D721Med (cell line): ENCODE measurements at places on chromosomes 2 and 18.

- no peak for DNase-seq
Observed at GRCh38 chr2:219417374-219417773, 803 bp upstream of the DES start.

GRCh38 chr2:190974629-190975361, 39.2 kb downstream of the STAT1 start:
- no peak for DNase-seq

DNA sequence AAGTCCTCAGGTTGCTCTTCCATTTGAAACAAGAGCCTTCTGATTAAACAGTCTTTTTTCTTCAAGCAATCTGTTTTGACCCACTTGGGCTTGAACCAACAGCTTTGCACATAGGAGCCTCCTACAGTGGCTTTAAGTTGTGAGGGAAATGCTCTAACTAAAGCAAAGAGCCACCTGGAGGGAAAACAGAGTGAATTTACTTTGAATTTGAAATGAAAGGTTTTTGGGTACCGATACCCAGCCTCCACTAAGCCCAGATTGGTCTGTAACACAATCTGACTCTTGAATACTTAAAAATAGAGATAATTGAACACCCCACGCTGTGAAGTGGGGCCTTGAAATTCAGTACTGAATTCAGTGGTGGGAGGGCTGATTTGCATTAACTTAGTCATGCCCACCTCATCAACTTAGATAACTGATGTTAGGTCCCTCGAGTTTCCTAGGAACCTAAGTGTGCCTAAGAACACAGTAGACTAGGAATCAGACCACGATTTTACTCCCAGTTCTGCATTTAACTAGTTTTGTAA, 56.3 kb upstream of the ACVR1C start:
- no peak for DNase-seq

GRCh38 chr18:5600378-5601071, 56.7 kb upstream of the EPB41L3 start:
- DNase-seq, result no peak

- DNase-seq, result no peak
Observed at GRCh38 chr2:205496370-205496769, 185.9 kb upstream of the NRP2 start.

- DNase-seq, result no peak
Observed at GRCh38 chr2:239669899-239670460, 269.2 kb upstream of the HDAC4 start.

- DNase-seq, result no peak
Observed at GRCh38 chr2:80338794-80339193, 34.2 kb upstream of the LRRTM1 start.

- no peak for DNase-seq
Observed at GRCh38 chr18:24582771-24583170, 122.3 kb downstream of the HRH4 start.

- DNase-seq, result peak; percentile 8
Observed at GRCh38 chr2:240466579-240467148, 31.2 kb downstream of the GPC1 start.

DNA sequence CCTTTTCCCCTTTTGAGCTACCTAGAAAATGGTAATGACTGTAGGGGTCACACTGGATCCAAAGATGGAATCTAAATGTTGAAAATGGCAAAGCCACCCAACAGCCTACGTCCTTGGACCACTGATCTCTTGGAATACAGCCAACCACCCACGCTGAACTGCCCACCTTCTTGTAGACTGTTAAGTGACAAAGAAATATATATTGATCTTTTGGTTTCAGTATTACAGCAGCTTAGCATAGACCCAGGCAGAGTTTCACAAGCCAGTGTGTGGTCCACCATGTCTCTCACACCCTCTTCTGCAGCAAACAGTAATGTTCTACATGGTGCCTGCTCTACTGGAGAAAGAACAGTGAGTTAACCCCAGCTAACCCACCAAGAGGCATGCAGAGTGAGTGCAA, 20.2 kb downstream of the CACNB4 start:
- DNase-seq, result no peak

DNA sequence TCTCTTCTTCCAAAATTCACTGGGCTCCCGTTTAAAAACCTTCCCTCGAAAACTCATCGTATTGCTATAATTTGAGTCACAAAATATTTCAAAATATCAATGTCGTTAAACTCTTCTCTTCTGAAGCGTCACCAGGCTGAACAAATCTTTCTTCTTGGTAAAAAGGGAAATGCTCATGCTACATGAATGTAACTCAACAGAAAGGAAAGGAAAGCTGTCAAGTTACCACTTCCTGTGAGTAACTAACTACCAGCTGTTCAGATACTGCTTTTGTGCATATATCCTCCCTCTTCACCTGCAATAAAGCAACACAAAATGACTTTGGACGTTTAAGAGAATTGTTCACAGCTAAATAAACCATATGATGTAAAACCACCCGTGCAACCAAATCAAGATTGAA, 95.4 kb downstream of the DOCK10 start:
- no peak for DNase-seq

DNA sequence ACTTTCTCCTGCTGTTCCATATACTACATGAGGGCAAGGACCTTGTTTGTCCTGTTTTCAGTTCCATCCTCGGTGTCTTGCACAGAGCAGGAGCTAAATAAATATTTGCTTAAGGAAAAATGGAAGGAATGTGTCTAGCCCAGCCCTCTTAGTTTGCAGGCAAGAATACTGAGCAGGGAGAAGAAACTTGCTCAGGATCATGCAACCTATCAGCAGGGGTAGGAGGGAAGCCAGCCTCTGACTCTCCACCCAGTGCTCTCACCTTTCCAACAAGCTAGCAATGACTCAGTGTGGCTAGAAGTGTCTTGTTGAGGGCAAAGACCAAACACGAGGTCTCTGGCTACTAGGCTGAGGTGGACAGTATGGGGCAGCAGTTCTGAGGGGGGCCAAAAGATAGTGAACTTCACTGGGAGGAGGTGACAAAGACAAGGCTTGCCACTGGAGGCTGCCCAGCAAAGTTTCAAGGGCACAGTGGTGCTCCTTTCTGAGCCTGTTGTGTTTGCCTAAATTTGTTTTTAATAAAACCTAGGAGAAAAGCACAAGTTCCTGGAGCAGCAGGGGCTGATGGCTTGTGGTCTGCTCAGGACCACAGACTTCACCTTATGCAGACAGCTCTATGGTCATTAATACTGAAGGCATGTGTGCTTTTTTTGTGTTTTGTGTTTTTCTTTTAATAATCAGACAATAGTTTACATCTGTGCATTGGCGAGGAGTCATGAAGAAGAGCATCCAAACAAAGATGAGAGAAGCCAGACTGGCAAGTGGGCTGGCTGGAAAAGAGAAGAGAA, 49.1 kb upstream of the CTAGE1 start:
- no peak for DNase-seq

DNA sequence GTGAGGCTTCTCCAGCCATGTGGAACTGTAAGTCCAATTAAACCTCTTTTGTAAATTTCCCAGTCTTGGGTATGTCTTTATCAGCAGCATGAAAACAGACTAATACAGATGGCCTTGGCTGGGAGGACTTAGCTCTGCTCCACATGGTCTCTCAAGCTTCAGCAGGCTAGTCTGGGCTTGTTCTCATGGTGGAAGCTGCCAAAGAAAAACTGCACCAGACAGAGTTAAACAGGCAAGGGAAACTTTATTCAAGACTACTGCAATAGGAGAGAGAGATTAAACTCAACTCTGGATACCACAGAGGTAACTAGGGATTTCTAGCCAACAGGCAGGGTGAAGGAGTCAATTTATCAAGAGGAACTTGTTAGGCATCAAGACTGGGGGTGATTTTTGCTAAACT, 142.1 kb downstream of the CABLES1 start:
- DNase-seq, result no peak

DNA sequence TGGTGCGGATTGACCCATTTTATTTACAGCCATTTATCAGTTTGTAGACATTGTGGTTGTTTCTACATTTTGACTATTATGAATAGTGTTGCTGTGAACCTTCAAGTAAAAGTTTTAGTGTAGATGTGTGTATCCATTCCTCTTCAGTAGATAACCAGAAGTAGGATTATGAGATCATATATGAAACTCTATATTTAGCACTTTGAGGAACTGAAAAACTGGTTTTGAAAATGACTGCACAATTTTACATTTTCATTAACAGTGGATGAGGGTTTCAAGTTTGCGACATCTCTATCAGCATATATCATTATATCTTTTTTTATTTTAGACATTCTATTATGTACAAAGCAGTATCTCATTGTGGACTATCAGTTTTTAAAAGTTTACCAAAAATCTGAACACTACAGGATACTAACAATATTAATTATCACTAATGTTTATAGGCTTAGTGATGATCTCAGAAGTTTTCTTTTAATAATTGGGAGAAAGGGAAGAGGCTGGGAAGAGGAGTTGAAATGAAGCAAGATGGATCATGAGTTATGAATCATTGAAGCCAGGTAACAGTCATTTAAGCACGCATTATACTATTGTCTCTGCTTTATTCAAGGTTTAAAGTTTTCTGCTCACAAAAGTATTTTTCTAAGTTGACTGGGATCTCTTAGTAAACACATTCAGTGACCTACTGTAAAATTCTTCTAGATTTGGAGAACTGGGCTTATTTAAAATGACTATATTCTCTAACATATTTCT, 329.0 kb upstream of the LRATD1 start:
- no peak for DNase-seq

- DNase-seq, result no peak
Observed at GRCh38 chr18:11520536-11520935, 88.9 kb upstream of the SLC35G4 start.

- no peak for DNase-seq
Observed at GRCh38 chr2:190267302-190267701, 52.3 kb downstream of the HIBCH start.

GRCh38 chr18:22639026-22639463, 221.3 kb upstream of the CTAGE1 start:
- no peak for DNase-seq

DNA sequence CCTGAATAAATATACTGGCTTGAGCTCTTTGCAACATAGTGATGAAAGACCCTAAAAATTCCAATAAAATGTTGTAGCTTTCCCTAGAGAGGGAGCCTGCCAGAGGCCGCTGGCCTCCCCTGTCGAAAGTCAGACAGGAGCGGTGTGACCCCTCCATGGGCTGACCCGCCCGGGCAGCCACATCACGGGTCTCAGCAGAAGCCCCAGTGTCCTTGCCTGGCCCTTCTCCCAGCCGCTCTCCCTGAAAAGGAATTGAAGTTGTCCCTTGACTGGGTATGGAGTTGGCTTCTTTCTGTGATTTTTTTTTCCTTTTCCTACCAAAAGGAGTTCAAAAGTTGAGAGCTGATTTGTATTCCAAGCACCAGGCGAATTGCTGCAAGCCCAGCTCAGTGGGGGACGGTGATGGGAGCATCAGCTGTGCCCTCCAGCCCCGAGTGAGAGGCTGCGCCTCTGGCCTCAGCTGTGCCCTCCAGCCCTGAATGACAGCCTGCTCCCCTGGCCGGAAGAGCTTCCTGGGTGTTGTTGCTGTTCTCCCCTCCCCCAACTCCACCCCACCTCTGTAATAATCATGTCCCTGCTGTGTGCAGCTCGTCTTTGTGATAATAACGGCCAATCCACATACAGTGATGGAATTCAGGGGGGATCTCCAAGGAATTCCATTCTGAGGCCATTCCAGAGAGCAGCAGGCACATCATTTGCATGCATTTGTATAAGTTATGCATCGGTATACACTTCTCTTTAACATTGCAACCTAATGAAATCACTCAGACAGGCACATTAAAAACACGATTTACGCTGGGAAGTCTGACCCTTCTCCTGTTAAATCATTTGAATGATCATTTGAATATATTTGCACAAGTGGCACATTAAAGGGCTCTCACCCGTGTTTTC, 501.0 kb downstream of the EIPR1 start:
- DNase-seq, result no peak

DNA sequence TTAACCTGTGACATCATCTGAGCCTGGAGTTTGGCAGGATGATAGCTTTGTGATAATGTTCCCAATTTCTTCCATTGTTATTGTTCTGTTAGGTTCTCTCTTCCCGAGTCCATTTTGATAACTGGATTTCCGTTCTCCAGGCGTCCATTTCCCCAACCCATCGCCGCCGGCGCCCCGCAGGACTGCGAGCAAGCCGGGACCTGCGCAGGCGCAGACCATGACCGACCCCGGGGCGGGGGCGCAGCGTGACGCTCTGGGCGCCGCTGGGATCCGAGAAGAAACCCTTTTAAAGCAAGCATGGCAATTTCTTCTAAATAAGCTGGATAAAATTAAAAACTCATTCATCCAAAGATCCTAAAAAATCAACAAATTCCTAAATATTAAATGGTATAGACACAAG, at the start of gene SLC25A52:
Gene SLC25A52 (minus strand): TSS at position 186 of the 400 bp plus-strand sequence. CDS start 219 bp downstream, outside the sequence.
- DNase-seq, result no peak

DNA sequence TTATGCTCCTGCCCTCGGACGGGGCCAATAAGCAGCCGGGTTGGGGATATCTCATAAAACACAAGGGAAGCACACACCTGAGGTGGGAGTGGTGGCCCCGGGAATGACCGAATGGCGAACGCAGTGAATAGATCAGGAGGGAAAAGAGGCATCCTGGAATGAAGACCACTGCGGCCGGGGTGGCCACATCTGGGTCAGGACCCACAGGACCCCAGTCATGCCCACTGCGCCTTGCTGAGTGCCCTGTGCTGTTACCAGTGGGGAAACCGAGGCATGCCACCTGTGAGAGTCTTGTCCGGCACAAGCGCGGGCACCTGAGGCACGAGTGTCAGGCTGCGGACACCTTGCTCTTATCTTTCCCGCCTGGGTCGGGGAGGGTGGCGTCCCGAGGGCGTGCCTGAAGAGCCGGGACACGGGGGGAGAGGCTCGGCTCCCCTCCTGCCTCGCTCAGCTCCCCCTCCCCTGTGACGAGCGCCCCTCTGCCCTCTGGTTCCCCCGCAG, 1.6 kb downstream of the PDCD1 start:
- DNase-seq, result no peak

DNA sequence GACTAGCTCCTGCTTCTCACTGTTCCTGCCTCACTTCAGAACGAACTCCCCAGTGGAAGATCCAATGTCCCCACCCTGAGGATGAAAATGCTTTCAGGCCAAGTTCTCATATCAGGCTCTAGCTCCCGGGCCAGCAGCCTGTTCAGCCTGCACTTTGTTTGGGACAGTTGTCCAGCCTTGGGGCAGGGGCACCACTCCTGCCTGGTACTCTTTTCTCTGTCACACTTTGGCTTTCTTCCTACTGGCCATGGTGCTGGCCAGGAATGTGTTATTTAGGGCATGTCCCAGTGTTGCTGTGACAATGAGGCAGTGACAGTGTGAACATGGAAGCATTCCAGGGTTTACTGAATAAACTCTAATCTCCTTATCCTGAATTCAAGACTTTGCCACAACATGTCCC, 154.1 kb downstream of the GALNT14 start:
- DNase-seq, result no peak

DNA sequence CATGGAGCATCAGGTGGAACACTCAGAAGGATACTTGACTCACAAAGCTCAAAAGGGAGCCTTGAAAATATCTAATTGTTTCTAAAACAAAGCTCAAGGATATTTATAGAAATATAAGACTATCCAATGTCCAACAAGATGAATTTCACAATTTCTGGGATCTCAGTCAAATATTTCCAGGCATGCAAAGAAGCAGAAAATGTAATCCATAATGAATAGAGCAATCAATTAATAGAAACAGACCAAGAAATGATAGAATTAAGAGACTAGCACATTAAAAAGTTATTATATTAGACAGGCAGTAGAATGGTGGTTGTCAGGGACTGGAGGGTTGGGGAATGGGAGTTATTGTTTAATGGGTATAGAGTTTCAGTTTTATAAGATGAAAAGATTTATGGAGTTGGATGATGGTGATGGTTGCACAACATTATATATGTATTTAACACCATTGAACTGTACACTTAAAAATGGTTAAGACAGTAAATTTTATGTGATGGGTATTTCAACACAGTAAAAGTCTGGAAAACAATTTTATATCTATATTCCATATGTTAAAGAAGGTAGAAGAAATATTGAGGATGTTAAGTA, 189.9 kb upstream of the PIEZO2 start:
- DNase-seq, result no peak
